ENCODE measurements at places on chromosomes 16 and 17.

GRCh38 chr16:49100366-49100765, 181.3 kb downstream of the CBLN1 start:
- no peak for DNase-seq

DNA sequence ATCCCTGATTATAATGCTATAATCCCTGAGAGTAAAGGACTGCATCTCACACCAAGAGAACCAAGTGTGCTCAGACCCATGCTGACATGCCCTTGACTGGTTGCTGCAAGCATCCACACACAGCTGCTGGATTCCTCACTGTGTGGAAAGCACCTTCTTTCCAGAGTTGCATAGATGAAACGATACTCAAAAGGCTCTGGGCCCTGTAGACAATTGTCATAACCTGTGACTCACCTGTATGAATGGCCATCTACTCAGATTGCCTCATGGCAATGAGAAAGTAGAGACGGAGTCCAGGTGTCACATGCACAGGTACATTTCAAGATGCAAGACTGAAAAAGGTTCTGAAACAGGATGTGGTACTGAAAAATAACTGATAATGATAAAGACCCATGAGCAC, 58.1 kb downstream of the MPHOSPH6 start:
- no peak for DNase-seq

DNA sequence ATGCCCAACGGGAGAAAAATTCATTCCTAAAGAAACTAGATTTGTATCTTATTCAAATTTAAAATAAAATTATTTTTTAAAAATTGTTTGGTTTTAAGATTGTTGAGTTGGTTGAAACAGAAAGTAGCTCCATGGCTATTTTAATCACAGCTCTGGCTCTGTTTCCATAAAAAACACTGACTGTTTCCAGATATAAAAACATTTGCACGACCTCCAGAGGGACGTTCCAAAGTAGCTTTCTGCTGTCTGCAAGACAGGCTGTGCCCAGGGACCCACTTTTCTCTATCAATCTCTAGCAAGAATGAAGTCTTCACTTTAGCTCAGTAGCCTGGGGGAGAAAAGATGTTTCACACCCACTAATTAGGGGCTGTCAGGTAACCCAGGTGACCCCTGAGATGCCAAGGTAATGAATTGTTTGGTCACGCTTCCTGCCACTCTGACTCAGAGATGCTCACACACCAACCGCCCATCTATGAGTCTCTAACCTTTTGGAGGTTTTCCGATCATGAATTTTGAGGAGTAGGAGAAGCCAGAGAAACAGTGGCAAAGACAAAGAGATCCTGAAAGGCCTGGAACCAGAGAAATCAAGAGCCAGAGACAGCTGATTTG, 220.1 kb upstream of the SOX9 start:
- no peak for DNase-seq

GRCh38 chr16:84950906-84951305, 60.4 kb downstream of the ZDHHC7 start:
- DNase-seq: no peak

DNA sequence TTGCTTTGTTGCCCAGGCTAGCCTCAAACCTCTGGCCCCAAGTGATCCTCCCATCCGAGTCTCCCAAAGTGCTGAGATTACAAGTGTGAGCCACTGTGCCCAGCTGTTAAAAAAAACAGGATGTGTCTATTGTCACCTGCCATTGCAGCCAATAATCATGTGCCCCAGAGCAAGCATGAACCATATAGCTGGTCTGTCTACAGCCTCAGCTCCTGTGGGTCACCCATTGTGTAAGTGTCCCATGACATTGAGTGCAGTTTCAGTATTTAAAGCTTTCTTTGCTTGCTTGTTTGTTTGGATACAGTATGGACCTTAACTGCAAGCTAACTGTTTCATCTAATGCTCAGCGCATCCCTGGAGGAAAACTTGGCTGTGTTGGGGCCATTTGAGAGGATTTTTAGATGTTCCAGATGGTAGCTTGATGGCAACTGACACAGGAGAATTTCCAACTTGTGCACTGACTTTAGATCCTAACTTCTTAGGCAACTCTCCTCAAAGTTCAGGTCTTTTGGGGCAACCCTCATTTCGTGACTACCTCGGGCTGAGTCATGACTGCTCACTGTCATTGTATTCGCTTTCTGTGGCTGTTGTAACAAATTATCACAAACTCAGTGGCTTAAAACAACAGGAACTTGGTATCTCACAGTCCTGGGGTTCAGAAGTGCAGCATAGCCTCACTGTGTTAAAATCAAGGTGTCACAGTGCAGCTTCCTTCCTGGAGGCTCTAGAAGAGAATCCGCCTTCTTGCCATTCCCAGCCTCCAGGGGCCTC, 30.3 kb upstream of the ADORA2B start:
- DNase-seq: no peak

- DNase-seq: no peak
These were observed 39.7 kb downstream of the ARHGAP17 start for GRCh38 chr16:24975428-24975889.

DNA sequence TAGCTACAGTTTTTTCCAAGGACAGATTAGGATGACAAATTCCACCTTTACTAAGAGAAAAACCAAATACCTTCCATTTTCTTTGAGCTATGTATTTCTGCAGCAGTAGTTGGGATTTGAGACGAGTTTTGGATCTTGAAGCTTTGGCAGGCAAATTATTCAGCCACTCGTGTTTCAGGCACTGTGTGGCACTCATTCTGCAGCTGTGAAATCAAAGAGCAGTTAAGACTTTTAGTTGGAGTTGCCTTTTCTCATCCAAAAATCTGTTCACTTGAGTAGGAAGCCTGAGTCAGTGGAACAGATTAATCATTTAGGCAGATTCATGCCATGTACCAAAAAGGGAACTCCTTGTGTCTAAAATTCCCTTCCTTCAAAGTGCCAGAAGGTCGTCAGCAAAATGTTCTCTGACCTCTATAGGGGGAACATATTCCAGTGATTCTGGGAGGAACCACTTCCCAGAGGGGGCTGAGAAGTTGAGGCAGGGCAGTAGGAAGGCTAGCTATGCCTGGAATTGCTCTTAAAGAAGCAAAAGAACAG, 20.1 kb downstream of the ORC6 start:
- DNase-seq: no peak

GRCh38 chr17:57762452-57763395, 17.6 kb upstream of the CCDC182 start:
- no peak for DNase-seq

GRCh38 chr16:8251298-8251697, 339.0 kb downstream of the TMEM114 start:
- DNase-seq: no peak

DNA sequence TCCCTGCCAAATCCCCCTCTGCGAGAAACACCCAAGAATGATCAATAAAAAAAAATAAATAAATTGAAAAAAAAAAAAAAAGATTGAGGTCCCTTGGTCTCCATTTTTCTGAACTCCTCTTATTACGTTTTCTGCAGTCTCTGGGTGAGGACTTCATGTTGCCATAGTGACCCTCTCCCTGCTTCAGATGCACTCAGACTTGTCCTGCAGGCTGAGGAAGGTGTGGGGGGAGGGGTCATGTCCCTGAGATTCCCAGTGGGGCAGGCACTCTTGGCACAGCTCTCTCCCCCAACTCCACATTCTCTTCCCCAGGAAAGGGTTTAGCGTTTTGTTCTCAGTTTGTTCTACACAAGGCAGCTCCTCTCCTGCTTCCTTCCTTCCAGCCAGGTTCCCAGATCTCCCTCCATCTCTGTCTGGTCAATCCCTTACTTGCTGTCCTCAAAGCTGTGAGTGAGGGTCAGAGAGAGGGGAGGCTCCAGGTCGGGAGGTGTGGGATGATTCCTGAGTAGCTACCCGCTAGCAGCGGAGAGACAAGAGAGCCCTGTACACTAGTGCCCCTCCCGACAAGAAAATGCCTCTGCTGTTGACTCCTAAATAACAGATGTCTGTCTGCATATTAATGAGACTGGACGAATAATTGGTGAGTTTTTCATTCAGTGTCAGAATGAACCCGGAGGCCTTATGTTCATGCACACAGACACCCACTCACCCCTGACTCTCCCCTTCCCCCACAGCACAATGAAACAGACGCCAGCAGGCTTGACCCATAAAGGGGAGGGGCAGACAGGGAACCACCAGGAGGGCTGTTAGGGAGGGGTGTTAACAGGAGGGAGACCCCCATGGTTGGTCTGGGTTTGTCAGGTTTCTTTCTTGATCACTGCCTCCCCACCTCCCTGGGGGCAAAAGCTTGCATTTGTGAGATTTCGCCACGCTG, 9.2 kb downstream of the RND2 start:
- no peak for DNase-seq

- no peak for DNase-seq
These were observed 37.4 kb downstream of the STH start for GRCh38 chr17:46036491-46036890.

DNA sequence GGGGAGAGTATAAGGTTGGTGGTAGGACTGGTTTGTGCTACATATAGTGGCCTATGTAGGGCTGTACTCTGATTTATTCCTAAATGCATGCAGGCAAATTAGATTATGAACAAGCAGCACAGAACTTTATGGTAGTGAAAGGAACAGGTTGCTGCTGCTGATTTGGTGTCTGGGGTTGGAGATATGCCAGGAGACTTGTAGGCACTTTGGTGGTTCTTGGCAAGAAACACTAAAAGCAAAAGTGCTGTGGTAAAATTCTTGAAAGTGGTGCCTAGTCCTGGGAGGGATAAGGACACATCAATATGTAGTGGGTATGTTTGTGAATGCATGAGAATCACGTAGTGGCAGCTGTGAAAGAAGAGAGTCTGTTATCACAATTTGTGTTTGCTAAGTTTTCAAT, 2126.0 kb downstream of the TP53TG3F start:
- no peak for DNase-seq

- no peak for DNase-seq
These were observed 133.2 kb downstream of the IRX3 start for GRCh38 chr16:54153240-54153934.

GRCh38 chr16:57859331-57859730, 57.0 kb upstream of the KIFC3 start:
- DNase-seq: no peak

DNA sequence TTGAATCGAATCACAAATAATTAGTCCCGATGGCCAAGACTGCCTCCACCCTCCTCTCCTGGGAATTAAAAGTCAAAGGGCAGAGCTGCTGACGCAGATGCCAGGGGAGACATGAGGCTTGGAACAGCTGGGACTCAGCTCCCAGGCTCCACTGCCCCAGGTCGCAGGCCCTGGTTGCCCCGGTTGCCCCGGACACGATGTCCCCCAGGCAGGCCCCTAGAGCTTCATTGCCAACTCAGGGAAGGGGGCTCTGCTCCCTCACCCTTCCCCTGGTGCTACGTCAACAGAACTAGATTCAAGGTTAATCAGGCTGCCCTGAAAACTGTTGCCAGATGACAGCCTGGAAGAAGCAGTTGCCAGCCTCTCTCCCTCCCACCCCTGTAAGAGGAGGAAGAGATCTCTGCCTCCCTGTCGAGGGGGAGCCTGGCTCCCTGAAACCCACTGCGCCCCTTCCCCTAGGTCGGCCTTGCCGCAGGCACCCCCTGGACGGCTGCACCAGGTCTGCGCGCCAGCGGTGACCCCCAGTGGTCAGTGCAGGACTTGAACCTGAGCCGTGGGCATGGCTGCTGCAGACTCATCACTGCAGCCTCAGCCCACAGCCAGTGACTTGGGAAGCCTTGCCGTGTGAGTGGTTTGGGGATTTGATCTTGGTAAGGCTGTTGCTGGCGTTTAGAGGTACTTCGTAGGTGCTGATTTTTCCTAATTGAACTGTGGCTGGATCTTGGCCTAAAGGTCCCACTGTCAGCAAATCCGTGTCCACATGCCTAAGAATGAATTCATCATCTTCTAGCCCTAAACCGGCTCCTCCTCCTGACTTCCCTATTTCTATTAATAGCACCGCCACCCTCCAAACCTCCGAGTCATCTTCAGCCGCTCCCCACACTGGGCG, 84.1 kb upstream of the TOB1 start:
- DNase-seq: peak; percentile 84

- DNase-seq: no peak
These were observed 7.2 kb upstream of the TNFRSF17 start for GRCh38 chr16:11957591-11958395.

- no peak for DNase-seq
These were observed 25.8 kb downstream of the ZNRF1 start for GRCh38 chr16:75024594-75024993.

- DNase-seq: peak; percentile 94
These were observed 18.6 kb upstream of the ZNF629 start for GRCh38 chr16:30805370-30806169.

DNA sequence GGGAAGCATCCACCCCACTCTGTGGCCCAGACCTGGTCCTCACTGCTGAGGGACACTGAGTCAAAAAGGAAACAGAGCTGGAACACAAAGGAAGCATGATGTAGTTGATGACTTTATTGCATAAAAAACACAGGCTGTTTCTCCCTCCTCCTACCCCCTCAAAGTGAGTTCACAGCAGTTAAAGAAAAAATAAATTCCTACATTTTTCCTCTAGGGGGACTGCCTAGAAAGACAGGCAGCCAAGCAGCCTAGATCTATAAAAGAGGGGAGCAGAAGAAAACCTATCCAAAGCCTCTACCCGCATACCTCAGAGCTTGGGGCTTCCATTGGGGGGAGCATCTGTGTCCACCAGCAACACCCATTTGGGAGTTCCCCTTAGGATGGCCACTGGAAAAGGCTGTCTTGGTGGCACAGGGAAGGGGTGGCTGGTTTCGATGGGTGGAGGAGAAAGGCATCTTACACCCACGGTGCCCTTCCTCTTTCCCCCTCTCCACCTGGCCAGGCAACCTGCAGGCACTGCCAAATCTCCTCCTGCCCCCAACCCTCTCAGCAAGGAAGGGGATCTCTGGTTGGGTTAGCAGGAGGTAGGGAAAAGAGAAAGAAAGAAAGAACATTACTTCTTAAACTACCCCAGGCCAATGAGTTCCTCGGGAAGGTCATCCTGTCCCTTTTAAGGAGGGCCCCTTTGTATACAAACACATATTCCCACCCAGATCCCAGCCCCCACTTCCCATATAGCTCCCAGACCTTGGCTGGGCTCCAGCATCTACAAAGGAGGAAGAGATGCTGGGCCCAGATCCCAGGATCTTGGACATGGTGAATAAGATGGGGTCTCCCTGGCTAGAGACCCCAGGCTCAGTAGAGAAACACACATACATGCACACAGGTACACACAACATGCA, 4.0 kb upstream of the SCRN2 start:
- DNase-seq: no peak

GRCh38 chr17:51499897-51500296, 239.6 kb downstream of the UTP18 start:
- DNase-seq: no peak

- DNase-seq: no peak
These were observed 21.5 kb downstream of the IFT140 start for GRCh38 chr16:1590366-1590765.

DNA sequence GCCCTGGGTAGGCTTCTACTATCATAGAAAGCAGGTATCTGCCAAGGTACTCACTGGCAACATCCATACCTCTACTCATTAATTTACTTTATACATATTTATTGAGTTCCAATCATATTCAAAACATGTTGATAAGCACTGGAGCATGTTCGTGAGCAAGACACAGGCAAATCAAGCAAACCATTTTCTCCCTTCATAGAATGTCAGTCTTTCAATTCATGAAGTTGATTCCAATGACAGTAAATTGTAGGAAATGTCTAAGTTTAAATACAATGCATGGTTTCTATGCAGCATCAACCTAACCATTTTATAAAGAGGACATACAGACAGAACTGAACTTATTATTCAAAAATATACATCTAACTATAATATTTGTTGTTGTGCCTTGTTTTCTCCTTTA, 978.6 kb downstream of the CDH8 start:
- DNase-seq: no peak

All from Right ventricle myocardium superior (tissue), 1 donor.